Stimulated activated CD8-positive, alpha-beta memory T cell treated with anti-CD3 and anti-CD28 coated beads, Interleukin-4, amount 100 ng/mL, for 24 hours (primary cell): ENCODE measurements at places on chromosomes 5 and 9.

DNA sequence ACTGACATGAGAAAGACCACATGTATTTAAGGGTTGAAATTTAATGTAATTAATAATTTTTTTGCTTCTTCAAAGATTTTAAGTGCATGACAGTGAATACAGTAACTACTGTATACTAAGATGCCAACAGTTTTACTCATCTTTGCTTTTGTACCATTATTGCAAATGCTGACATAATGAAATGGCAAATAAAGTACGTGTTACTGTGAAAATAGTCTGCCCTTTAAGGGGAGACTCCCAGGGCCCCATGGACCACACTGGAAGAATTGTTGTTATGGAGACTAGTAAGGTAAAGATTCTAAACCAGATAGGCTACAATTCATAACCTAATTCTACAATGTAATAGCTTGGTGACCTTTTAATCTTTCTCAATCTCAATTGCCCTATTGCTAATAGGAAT, 84.7 kb downstream of the NR3C1 start:
- DNase-seq, result no peak

GRCh38 chr9:108311745-108312144, 544.0 kb downstream of the ACTL7B start:
- no peak for DNase-seq

GRCh38 chr5:107058803-107059202, 611.9 kb downstream of the EFNA5 start:
- no peak for DNase-seq

GRCh38 chr5:135215617-135216470, 181.8 kb upstream of the PITX1 start:
- no peak for DNase-seq

GRCh38 chr9:92740009-92740408, 24.6 kb downstream of the BICD2 start:
- no peak for DNase-seq

DNA sequence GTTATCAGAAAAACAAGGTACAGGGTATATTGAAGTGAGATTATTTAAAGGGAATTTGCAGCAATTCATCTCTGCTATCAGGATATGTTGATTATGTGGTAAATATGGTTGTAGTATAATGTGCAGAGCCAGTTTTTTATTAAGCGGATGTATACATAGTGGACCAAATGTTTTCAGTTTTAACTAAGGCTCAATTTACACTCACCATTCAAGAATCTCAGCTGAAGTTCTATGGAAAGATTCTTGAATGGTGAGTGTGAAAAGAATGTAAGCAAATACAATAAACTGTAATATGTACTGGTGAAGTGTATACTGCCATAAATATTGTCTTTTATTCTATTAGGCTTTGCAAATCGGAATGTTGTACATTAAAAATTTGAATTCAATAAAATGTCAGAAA, 895.9 kb upstream of the CDH10 start:
- no peak for DNase-seq

- DNase-seq, result no peak
These were observed 363.1 kb downstream of the ENC1 start for GRCh38 chr5:74277418-74277817.

GRCh38 chr9:97697837-97698236, 697 bp upstream of the XPA start:
- DNase-seq, result no peak

- DNase-seq, result no peak
These were observed 3.9 kb downstream of the TYRP1 start for GRCh38 chr9:12696931-12697622.

GRCh38 chr9:101585740-101586139, 9.0 kb downstream of the PPP3R2 start:
- no peak for DNase-seq

DNA sequence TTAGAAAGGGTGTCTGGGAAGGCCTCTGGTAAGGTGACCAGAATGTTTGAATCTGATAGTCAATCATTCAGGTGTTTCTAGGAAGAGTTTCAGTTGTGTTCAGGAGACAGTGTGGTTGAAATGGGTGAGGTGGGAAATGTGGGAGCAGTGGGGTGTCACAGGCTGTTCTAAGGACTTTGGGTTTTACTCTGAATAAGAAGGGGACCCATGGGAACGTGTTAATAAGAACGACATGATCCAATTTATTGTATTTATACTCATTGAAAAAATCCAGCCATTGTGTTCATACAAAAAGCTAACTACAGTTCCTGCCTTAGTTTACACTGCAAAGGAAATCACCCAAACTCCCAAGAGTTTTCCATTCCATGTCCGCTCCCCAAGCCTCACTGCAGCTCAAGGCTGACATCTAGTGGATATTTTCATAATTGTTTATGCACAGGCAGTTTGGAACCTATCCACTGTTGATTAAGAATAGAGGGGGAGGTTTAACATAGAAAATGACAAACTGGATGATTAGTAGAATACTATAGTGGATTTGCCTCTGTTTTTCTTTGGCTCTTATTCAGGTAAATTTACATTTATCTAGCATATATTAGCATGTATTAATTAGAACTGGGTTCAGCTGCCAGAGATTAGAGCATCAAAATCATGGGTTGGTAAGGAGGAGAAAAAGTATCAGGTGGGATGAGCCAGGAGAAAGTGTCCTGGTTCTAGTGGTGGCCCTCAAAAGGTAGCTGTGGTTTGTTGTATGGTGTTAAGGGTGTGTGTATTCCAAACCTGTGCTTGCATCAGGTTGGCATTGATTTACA, 17.7 kb downstream of the CAVIN4 start:
- DNase-seq, result no peak

DNA sequence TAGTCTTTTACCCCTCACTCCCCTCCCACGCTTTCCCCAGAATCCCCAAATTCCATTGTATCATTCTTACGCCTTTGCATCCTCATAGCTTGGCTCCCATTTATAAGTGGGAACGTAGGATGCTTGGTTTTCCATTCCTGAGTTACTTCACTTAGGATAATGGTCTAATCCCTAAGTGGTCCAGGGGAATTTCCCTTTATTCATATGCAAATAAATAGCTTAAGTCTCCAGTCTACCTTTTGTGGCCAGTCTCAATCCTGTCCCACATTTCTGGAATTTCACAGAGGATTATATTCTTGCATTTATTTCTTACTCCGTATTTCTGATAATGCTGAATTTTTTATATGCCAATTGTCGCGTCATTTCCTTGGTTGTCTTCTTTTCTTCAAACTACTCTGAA, 245.6 kb upstream of the DAB2 start:
- no peak for DNase-seq

DNA sequence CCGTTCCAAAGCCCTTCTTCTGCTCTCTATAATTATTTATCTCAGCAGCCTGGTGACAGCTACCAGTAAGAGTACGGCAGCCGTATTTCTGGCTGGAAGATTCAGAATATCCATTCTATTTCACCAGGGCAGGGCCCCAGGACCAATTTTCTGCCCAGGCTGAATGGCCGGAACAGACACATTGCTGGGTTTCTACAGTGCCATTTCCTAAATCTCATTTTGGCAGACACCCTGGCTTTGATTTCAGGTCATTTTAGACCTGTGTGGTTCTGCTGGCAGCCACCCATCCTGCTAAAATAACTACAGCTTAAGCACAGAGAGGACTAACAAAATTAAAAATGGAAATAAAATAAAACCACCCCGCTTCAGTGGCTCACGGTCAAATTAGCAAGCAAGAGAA, 95.0 kb downstream of the CRB2 start:
- DNase-seq, result no peak

GRCh38 chr5:111960476-111961215, 203.7 kb upstream of the NREP start:
- DNase-seq, result no peak

GRCh38 chr5:123088031-123088805, 823 bp upstream of the PRDM6 start:
- DNase-seq, result no peak

DNA sequence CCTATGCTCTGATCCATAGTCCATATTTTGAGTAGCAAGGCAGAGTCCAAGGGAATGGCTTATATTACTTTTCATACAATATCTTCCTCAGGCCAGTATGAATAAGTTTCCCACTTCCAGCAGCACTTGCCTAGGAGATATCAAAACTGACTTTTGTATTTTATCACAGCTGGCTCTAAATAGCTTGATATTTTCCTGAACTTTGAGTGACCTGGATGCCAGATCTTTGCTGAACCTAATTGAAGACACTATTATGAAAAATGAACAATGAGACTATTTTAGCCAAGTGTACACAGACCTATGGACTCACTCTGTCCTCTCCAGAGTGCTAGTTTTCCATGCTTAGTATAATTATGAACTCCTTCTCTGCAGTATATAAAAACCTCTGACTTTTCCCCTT, 475.6 kb upstream of the PTGER4 start:
- no peak for DNase-seq

DNA sequence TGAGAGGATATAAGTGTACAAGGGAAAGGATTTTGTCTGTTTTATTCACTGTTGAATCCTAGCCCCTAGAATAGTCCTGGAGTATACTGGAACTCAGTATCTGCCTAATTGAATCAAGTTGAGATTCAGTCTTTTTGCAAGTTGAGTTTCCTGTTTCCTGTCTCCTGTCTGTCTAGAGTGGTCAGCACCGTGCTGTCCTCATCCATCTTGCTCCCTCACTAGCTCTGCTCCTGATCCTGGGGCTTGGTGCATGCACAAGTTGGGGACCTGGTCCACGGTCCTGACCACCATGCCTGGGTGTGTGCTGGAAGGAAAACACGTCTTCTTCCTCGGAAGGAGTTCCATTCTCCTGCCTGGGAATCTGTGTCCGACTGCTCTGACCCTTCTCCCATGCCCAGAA, 3.2 kb downstream of the IL5 start:
- no peak for DNase-seq

- DNase-seq, result no peak
These were observed 2.8 kb downstream of the TENT4A start for GRCh38 chr5:6715758-6716628.

- no peak for DNase-seq
These were observed 307.4 kb downstream of the MAN2A1 start for GRCh38 chr5:109997161-109997560.

DNA sequence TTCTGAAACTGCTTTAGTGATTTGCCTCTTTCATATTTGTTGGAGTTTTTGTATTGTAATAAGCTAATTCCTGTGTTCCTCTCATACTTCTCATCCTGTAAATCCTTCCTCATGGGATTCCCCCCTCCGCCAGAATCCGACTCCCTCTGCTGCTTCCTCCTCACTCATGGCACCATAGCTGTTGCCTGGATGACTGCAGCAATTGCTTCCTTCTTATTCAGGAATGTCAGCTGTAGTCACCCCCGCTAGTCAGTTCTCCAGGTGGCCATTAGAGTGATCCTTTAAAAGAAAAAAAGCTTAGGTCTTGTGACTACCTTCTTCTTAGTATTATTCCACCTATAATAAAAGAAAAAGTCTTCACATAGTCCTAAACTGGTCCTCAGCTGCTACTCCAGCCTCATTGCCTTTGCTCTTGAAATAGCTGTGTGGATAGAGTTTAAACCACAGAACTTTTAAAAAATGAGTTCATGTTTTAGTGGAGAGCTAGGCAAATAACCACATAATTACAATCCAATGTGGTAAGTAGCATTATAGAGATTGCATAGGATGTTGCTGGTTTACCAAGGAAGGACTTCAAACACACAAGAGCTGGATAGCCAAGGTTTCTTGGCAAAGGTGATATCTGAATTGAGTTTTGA, 227.3 kb downstream of the KDM4C start:
- DNase-seq, result no peak

DNA sequence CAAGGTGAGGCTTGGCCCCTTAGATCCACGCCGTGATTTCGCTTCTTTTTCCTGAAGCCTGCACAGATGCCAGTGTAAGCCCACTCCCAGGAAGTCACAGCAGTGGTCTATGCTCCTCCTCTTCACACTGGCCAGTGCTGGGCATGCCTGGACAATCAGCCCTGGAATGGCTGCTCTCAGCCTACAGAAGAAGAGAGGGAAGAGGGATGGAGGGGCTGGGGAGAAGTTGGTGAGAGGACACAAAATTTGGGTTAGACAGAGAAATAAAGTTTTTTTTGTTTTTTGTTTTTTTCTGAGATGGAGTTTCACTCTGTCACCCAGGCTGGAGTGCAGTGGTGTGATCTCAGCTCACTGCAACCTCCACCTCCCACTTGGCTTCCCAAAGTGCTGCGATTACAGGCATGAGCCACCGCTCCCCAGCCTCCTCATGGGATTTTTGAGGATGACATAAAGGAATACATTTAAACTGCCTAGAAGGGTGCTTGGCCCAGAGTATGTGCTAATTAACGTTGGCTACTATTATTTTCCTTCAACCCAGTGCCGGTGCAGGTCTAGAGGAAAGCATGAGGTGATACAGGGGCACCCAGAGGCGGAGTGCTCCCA, 830 bp downstream of the S100Z start:
- DNase-seq, result no peak

DNA sequence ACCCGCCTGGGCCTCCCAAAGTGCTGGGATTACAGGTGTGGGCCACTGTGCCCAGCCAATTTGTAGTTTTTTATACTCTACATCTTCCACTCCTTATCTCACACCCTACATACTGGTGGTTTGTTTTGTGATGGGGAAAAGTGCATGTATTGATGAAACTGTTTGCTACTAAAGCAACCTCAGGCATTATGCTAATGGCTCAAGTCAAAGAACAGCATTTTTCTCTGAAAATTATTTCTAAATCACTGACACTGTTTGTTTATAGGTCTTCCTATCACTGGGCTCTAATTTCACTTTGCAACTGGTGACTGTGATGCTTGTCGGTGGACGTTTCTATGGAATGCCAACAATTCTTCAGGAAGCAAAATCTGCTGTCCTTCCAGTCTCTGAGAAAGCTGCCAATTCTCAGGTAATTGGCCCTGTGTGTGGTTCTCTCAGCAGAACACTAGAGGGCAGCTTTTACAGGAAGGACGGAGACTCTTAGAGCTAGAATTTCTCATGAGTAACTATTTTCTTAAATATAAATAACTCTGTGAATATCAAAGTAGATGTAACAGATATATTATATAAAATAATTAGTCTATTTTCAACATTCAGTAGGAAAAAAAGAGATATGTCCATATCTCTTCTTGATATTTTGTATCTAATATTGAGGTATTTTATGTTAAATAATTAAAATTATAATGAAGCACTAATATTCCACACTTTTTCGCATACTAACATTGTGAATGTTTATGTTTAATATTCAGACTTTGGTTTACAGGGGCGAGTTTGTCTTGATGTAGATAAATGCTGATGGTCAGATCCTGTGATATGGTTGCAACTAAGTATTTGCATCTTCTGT, 244.1 kb downstream of the ADGRV1 start:
- DNase-seq, result no peak

- DNase-seq, result no peak
These were observed 1.3 kb downstream of the STOM start for GRCh38 chr9:121368745-121369144.

- no peak for DNase-seq
These were observed 41.9 kb upstream of the RNF38 start for GRCh38 chr9:36441966-36442365.

- DNase-seq, result no peak
These were observed 54.3 kb downstream of the OTULIN start for GRCh38 chr5:14718778-14719177.
